ENCODE measurements at places on chromosomes 16 and 17.
A peak's percentile ranks its signal among the peaks of the same experiment; 100 is the strongest.

GRCh38 chr17:62627219-62627903 is at the start of gene MRC2:
Gene MRC2 (plus strand): TSS chr17:62627670. CDS start chr17:62627803, 133 bp downstream.
- DNase-seq: peak; percentile 60

- DNase-seq: peak; percentile 63
Observed at GRCh38 chr17:81097134-81097942, 62.4 kb downstream of the BAIAP2 start.

DNA sequence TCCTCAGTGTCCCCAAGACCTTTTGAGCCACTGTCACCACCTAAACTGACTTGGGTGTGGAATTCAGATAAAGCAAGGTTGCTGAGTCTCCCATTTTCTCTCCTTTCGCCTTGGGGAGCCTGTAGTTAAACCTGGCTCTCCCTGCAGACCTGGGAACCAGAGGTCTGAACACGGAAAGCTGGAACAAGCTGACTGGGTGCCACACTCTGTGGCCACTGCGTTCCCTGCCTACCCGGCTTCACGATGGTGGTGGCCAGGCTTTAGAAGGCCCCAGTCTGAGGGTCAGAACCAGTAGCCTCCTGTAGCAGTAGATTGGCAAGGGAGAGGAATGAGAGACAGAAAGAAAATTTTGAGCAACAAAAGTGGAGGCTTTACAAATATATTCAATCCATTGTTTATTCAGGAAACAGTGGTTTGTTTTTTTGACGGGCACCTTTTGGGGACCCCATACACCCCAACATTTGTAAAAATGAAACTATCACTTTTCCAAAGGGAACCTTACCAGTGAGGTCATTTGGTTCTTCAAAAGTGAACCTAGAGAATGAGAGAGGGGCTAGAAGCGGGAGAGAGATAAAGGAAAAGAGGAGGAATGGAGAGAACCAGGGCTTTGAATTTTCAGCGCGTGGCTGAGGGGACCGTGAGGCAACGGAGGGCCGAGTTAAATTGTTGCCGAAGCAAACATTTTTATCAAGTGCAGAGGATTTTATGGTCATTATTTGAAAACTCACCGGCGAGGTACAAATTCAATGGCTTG is 1.8 kb upstream of the HOXB8 start:
- no peak for DNase-seq

DNA sequence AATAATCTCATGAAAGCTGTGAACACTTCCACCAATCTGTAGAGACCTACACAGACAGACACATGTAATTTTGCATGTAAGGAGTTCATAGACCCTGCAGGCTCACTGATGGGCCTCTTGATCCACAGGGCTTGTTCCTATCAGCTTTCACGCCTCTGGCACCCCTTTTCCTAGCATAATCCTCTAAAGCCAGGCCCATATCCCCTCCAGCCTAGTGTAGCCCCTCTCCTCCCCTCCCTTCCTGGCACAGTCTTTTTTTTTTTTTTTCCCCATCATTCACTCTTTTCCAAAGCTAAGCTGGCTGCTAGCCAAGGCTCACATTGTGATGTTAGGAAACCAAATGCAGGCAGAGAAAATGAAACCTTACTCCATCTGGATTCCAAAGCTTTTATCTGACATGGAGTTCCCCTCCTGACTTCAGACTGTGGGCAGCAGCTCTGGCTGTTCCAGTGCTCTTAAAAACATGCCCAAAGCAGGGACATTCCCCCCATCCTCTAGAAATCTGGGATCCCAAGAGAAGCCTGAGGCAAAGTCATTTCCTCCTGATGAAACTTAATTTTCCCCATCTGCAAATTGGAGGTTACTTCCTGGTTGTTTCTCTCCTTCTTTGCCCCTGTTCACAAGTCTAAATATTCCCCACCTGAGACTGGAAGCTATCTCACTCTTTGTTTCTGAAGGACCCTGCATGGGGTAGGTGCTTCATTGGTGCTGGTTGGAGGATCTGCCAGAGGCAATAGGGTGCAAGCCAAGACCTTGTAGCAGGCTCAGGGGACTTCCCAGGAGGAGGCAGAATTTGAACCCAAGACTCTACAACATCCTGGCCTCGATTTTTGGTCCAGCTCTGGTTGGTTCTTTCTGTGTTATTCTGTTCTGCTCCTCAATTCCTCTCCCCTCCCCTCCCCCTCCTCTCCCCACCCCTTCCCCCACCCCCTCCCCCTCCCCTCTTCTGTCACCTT is 9.9 kb upstream of the CCL5 start:
- peak; percentile 29 for DNase-seq

GRCh38 chr17:21467196-21467595 is 91.0 kb downstream of the KCNJ12 start:
- DNase-seq: no peak

DNA sequence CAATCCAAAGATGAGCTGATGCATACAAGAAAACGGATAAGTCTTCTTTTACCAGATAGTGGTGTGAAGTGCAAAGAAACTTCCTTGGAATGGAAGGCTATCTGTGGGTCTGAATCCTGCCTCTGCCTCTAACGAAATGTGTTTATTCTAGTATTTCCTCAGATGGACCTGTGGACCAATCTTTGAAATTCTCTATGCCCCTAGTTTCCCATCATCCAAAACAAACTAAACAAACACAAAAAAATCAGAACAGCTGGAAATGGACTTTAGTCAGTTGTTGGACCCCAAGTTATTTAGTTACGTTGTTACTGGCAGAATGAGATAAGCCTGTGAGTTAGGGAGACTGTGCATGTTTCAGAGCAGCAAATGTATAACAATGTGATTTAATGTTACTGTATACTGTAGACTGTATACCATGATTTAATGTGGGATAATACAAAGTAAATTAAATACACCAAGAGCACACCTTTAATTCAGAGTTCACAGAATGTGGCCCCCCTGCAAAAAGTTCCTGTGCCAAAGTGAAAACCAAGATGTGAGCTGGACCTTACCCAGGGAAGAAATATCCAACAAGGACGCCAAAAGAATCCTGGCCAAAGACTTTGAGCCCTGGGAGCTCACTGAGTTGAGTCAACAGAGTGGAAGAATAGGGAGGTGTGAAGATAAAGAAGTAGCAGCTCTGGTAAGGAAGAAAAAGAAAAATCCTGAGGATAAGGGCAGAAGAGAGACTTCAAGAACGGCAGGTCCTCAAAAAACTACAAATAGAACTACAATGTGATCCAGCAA is 255.2 kb downstream of the CNTNAP4 start:
- no peak for DNase-seq

DNA sequence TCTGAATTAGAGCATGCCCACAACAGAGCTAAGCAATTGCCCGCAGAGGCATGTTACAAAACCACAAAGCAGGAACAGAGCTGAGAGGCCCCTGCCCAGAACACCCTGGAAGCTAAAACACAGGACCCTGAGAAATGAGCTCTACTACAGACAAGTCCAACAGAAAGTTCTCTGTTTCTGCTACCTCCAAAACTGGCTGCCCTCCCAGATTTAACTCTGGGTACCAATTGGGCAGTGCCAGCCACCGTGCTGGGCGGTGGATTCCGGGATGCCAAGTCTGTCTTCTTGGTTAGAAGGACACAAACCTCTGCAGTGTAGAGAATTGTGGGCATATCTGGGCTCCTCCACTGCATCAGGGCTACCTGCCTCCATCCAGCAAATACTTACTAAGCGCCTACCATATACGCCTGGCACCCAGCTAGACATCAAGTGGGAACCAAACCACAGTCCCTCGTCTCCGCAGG is 1.0 kb downstream of the CMTM4 start:
- no peak for DNase-seq

GRCh38 chr17:80104956-80105375 is 3.6 kb downstream of the GAA start:
- DNase-seq: no peak

- no peak for DNase-seq
Observed at GRCh38 chr16:6016530-6017184, 919.1 kb upstream of the EEF2KMT start.

DNA sequence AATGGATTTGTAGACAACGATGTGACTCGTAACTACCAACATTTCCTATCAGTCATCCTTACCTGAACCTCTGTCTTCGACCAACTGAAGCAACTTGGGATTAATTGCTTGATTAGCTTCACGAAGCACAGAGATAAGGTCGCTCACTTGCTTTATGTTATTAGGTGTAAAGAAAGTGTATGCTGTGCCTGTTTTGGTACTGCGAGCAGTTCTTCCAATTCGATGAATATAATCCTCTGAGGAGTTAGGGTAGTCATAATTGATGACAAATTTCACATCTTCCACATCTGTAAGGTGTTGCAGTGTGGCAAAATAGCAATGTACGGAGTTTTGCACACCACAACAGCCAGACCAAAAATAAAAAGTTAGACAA is 3.6 kb upstream of the POLG2 start:
- no peak for DNase-seq

DNA sequence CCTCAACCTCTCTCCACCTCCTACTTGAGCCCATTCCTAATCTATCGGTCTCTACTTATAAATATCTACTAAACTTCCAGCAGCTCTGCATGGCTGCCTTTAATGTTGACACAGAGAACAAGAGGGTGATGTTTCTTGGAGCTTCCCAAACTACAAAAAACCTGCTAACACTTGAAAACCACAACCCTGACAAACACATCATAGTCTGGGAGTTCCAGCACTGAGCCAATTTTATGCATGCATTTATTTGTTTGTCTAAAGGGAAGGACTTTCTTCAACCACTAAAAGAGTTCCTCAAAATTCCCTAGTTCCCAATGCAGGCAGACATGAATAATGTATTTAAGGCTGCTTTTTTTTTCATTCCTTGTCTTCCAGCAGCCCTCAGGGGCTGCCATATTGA is 331.8 kb upstream of the XYLT1 start:
- DNase-seq: no peak

GRCh38 chr17:63185420-63185819 is 219.4 kb downstream of the TANC2 start:
- no peak for DNase-seq

DNA sequence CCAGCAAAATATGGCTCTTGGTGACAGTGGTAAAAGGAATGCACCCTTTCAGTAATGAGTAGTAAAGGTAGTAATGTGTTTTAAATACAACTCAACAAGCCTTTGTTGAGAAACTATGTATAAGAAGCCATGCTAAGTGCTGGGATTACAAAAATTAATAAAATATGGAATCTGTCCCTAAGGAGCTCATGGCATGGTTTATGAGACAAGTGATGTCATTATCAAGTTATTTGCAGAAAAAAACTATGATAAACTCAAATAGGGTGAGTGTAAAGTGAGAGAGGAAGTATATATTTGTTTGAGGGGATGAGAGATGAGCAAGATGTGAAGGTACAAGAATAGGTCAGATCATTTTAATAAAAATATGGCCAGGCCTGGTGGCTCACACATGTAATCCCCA is 76.9 kb downstream of the NF1 start:
- no peak for DNase-seq

DNA sequence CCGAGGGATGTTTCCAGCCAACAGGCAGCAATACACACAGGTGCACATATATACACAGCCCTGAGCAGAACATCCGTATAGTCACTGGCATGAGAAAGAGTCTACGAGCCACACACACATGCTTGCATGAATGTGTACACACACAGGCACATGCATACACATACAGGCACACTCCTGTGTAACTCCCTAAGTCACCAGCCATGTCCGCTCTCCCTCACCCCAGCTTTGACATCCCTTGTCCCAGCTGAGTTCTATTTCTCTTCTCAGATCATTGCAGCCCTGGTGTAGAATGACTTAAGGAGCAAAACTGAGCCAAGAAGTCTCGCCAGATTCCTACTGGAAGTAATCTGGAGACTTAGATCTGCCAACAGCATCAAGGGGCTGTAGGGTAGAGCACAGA is 13.1 kb downstream of the CDRT4 start:
- no peak for DNase-seq

- DNase-seq: no peak
Observed at GRCh38 chr16:2167068-2167638, 11.6 kb downstream of the TRAF7 start.

DNA sequence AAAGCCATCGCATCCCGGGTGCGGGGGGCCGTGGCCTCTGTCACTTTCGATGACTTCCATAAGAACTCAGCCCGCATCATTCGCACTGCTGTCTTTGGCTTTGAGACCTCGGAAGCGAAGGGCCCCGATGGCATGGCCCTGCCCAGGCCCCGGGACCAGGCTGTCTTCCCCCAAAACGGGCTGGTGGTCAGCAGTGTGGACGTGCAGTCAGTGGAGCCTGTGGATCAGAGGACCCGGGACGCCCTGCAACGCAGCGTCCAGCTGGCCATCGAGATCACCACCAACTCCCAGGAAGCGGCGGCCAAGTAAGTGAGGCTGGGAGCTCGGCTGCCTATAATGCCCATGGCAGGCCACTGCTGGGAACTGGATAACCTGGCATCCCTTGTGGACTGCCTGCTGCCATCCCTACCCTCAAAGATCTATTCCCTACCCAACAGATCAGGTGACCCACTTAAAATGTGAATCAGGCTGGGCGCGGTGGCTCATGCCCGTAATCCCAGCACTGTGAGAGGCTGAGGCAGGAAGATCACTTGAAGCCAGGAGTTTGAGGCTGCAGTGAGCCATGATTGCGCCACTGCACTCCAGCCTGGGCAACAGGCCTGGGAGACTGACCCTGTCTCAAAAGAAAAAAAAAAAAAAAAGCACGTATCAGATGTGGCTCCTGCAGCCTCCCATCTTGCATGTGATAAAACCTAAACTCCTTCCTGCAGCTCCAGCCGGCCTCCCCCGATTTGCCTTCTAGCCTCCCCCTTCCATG is 18.3 kb downstream of the CDIPT start:
- DNase-seq: no peak

DNA sequence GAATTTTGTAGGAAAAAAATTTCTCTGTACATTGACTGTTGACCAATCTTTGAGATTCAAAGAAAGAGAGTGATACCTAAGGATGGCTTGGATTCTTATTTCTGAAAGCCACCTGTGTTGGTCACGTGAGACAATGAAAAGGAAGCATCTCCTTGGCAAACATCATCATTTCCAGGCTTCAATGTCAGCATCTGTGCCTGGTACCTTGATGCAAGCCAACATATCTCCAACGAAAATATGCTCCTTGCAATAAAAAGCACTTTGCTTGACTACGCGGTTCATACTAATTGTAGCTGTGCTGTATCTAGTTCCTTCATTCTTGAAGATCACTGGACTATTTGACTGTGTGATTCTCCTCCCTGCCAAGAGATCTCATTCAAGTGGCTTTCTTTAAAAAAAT is 503.4 kb upstream of the PSMD7 start:
- DNase-seq: no peak

GRCh38 chr17:67488768-67489167 is 111.7 kb downstream of the PITPNC1 start:
- DNase-seq: no peak

- no peak for DNase-seq
Observed at GRCh38 chr17:11240041-11240840, 772 bp upstream of the SHISA6 start.

DNA sequence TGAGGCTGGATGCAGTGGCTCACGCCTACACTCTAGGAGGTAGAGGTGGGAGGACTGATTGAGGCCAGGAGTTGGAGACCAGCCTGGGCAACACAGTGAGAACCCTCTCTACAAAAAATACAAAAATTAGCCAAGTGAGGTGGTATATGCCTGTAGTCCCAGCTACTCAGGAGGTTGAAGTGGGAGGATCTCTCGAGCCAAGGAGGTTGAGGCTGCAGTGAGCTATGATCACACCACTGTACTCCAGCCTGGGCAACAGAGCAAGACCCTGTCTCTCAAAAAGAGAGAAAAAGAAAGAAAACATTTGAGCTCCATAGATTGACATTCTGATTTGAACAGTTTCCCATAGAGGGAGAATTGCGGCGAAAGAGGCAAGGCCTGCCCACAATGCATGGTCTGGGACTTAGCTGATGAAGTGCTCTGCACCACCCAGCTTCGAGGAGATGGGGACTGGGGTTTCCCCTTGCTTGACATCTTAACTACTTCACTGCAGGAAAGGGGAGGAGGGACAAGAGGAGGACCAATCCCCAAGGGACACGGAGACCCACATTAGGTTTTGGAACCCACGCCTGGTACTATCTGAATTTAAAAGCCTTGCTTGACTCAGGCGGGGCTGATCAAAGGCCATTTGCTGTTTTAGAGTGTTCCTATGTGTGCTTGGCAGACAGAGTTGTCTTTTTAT is 21.7 kb downstream of the MSI2 start:
- DNase-seq: no peak
